ENCODE measurements at places on chromosomes 12 and 14.

- DNase-seq, result no peak
Observed at GRCh38 chr14:36834293-36834692, 172.6 kb downstream of the PAX9 start.

GRCh38 chr12:52310622-52311284 is 10.4 kb downstream of the KRT83 start:
- DNase-seq, result peak; percentile 53

DNA sequence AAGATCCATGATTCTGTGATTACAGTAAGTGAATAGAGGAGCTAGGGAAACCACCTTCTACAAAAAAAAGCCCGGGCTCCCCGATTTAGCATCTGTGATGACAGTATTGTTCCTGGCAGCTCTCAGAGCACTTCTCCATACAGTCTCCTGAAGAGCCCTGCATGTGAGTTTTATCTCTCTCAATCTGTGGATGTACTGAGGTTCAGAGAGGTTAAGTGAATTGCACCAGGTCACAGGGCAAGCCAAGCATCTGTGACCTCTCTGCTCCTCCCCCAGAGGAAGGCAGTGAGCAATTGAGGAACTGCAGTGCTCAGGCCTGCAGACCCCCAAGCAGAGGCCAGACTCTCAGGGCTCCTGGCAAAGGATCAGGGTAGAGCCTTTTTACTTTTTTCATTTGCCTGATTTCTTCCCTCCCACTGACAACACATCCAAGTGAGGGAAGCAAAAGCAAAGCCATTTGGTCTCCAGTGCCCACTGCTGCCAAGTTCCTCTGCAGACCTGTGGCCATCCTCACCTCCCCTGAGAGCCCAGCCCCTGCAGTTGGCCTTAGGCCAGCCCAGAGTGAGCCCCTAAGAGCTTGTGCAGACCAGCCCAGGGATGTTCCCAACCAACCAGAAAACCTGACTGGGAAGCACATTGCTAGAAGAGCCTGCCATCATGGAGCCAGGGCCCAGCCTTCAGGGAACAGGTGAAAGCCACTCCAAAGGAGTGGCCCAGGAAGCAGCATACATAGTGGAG is 47.6 kb upstream of the PNMA1 start:
- DNase-seq, result no peak

DNA sequence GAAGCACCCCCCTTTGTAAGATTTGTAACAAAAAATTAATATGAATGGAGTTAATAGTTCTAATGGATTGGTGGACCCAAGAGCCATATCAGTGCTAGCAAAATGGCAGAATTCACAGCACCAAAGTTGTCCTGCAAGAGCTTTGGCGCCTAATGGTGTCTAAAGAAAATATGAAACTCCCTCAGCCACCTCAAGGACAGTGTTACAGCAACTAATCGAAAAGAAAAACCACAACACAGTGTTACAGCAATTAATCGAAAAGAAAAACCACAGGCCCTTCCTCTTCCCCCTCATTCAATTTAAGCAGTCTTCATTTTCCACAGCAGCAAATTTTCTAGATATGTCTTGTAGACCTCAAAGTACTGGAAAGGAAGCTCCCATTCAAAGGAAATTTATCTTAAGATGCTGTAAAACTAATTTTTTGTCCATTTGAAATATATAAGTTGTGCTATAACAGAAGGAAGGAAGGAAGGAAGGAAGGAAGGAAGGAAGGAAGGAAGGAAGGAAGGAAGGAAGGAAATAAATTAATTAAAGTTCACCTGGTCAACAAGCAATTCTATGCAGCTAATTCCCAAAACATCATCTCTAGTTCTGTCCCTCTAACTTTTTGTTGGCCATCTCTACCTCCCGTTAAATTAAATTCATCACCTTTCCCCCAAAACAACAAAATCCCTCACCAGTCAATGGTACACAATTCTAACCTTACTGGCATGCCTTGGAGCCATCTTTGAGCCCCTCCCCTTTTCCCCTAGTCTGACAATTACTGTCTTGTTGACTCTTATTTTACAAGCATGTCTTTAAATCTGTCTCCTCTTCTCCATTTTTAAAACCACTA is 17.4 kb downstream of the LRP6 start:
- no peak for DNase-seq

- DNase-seq, result no peak
Observed at GRCh38 chr12:10497602-10498001, 8.1 kb upstream of the EIF2S3B start.
